ENCODE measurements at places on chromosomes 3 and 15.
A peak's percentile ranks its signal among the peaks of the same experiment; 100 is the strongest.

DNA sequence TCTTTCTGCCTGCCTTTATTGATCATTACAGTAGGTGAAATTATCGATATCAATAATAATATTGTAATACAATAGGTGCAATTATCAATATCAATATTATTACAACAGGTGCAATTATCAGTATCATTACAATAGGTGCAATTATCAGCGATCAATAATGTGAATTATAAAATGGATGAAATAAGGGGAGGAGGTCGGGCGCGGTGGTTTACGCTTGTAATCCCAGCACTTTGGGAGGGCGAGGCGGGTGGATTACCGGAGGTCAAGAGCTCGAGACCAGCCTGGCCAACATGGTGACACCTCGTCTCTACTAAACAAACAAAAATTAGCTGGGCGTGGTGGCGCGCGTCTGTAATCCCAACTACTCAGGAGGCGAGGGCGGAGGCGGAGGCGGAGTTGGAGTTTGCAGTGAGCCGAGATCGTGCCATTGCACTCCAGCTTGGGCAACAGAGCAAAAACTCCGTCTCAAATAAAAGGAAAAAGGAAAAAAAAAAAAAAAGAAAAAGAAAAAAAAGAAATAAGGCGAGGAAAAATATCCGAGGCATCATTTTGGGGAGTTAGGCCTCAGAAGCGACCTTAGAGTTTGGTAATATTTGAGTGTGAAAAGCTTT is 611 bp upstream of the BNIP2 start:
- peak; percentile 72 for DNase-seq

- no peak for DNase-seq
These were observed 4.5 kb downstream of the CFAP44 start for GRCh38 chr3:113436809-113437208.

- DNase-seq = no peak
These were observed 332.1 kb downstream of the NTRK3 start for GRCh38 chr15:87924433-87924832.

DNA sequence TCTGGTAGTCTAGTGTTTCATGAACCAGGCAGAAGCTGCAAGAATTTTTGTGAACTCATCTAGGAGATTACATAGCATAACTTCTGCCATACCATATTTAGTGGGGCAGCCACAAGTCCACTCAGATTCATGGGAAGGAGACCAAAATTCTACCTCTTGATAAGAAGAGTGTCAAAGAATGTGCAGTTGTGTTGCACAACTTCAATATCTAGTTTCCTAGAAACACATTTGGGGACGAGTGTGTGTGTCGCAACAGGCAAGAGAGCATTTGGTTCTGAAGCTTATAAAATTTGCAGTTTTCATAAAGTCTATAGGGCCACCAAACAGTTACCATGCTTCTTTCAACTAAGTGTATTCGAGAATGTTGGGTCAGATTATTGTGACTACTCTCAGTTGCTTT is 115.3 kb downstream of the KCNH8 start:
- DNase-seq = no peak

DNA sequence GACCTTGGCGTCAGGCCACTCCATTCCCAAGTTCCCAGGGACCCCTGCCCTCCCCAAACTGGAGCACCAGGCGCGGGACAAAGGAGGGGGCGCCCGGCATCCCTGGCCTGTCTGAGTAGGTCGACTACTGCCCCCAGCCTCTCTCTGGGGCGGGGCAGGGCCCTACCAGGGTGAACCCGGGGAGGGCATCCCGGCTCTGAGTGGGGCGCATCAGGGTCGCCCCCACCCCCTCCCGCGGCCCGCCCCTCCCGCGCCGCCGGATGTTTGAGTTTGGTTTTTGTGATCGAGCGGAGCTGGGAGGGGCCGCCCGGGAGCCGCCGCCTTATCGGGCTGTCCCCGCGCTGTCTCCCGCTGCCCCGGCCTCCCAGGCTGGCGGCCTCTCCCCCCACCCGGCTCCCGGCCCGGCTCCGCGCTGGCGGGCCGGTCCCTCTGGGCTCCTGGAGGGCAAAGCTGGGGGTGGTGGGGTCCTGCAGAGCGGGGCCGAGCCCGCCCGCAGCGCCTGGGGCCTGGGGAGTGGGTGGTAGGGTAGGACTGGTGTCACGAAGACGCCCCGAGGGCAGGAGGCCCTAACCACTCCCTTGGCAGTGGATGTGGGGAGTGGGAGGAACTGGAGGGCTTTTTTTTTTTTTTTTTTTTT is 47.2 kb upstream of the SMAD6 start:
- peak; percentile 71 for DNase-seq

DNA sequence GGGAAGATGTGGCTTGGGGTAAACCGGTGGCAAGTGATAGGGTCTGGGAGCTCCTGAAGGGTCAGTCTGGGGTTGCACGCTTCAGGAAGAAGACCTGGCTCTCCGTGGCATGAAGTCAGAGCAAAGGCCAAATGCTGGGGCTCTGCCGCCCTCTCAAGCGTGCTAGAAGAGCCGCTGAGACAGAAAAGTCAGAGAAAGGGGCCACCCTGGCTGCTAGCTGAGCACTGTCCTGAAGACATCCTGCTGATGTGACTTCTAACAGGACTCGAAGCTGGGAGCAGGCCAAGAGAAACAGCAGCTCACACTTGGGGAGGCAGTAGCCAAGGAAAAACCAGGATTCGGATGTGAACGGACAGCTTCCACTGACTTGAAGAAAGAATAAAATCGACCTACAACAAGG is 270.4 kb downstream of the OCA2 start:
- DNase-seq = no peak

DNA sequence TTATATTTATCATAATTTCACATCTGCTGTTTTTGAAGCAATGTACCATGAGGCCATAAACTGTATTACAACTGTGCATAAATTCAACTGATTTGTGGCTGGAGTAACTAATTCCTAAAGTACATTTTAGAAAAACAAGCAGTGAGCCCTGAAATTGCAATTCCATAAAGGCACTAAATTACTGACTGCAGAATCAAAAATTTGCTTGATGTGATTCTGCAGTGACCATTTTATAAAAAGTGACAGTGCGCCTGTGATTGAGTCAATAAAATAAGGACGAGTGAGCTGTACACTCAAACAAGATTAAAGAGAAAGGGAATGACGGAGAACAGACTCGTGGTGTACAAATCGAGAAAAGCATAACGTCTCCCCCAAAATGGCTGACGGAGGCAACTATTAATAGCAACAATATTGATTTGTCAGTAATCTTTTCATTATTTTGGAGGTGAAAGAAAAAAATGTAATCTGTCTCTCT is 121.4 kb upstream of the MEIS2 start:
- DNase-seq = no peak

DNA sequence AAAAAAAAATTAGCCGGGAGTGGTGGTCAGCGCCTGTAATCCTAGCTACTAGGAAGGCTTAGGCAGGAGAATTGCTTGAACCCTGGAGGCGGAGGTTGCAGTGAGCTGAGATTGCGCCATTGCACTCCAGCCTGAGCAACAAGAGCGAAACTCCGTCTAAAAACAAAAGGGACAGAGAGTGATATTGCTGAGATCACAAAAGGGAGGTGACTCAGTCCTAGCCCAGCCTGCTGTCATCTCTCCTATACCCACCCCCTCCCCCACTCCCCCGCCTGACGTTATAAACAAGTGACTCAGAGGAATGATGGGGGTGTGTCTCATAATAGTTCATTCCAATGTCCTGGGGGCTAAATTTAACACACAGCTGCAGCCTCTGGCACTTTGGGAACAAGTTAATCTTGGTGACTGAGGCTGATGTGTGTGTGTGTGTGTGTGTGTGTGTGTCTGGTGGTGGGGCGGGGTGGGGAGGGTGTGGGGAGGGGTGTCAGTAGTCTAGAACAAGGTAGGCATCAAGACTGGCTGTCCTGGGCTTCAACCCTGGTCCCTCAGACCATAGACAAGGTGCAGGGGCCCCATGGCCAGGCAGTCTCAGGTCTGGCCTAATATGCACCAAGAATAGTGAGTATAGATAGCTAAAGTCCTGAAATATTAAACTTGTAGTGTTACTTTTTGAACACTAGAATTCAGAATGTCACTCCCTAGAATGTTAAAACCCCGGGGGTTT is 1.3 kb upstream of the KLHL40 start:
- DNase-seq = peak; percentile 7

GRCh38 chr15:82045179-82045891 is 483 bp downstream of the MEX3B start:
- no peak for DNase-seq

- DNase-seq = no peak
These were observed 27.6 kb downstream of the VIPR1 start for GRCh38 chr3:42530073-42530472.

DNA sequence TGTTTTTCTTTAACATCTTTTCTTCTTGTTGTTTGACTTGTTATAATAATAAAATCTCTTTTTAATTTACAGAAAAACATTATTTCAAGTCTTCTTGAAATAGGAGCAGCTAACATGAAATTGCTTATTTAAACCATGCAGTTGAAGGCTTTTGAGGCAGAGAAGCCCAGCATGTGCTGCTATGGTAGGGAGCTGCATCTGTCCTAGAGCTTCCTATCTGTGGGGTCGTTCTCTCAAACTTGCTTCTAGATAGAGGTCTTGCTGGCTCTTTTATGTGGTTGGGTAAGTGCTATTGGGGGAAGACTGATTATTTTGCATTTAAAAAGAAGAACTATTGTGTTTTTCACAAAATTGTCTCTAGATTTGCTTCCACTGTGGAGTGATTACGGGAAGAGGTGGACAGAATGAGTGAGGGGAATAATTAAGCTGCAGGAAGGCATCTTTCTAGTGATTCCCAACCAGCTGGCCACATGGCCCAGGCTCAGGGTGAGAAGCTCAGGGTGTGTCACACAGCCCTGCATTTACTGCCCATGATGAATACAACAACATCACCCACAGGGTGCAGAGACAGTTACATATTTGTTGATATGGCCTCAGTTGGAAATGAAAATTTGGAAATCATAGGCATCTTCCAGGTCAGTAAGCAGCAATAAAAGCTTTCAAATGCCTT is 98.7 kb downstream of the CHST2 start:
- DNase-seq = no peak

GRCh38 chr15:65354835-65355172 is 23.0 kb downstream of the IGDCC3 start:
- no peak for DNase-seq

GRCh38 chr3:133865136-133865855 is 30.4 kb downstream of the RAB6B start:
- DNase-seq = no peak

DNA sequence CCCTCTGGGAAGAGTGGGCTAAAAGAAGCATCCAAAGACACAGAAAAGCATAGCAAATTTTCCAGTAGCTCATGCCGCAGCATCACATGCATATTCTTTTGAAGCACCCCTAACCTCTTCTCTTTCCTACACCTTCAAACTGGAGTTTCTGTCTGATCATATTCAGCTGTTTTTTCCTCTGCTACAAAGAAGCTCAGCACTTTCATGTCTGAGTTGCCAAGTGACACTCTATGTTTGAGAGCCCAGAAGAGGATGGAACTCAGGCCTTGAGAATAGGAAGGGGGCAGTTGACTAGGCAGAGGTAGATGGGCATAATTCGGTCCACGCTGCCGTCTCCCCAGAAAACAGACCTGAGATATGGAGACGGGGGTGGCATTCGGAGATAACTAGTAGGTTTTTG is 489.6 kb upstream of the NR2F2 start:
- DNase-seq = no peak

DNA sequence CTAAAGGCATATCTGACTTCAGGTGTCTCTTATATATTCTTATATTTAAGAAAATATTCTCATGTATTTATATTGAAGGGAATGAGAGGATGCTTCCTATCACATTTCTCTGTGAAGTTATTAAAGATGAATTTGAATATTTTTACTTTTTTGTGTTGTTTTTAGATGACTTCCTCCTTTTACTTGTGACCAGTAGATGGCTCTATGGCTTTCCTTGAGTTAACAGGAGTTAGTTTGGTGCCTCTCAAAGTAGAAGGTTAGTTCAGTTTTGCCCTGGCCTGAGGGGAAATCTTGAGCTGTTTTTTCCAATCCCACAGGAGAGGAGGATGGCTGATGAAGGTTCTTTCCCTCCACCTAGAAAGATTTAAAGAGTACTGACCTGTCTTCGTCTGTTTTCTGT is 80.7 kb downstream of the SQOR start:
- no peak for DNase-seq

DNA sequence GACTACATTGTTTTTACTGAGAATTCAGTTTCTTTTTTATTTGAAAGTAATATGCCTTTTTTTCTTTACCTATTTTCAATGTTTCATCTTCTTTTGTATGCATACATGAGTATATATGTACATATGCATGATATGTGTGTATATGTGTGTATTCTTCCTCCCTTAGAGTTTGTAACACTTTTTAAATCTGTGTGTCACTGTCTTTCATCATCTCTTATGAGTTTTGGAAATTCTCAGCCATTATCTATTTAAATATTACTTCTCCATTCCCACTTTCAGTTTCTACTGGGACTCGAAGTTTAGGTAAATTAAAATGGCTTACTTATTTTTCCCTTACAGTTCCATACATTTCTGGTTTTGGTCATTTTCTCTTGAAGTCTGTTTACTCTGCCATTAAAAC is 754.1 kb downstream of the GRM7 start:
- no peak for DNase-seq

DNA sequence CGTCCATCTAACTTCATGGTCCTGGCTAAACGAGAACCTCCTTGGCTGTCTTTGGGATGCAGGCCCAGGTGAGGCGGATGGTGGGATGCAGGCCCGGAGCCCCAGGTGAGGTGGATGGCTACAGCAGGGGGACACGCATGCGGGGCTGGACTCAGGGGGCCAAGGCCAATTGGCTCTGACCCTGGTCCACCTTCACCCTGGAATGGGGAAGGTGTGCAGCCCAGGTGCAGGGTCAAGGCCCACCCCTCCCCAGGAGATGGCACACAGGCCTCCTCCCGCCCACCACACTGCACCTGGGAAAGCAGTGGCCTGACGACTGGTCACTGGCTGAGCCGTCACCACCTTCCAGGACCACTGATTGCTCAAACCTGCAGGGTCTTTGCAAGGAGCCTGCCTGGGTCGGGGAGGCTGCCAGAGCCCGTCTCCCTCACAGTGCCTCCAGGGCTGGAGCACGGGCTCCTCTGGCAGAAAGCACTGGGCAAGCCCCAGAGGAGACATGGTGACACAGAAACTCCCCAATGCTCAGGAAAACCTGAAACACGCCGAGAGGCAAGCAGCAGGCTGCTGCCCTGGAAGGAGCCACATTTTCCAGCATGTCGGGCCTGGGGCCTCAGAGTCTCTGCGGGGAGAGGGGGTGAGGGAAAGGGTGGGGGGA is 159.6 kb downstream of the LRRK1 start:
- DNase-seq = no peak

DNA sequence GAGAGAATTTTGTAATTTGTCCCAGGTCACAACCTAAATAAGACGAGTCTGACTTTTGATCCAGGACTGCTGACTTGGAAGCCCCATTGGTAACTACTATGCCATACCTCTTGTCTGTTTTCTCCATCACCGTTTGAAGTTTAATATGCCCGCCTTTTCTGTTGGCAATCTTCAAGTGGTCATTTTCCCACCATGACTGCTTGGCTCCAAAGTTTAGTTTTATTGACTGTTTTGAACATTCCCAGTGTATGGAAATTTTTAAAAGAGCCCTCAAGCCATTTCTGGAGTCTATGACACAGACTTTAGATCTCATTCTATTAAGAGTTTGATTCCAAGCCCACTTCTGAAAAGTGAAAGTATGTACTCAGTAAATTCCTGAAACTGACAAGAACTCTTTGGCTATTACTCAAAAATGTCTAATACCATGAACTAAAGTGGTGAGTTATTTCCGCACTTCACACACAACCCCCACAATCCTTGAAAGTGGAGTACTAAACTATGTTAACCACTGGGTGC is 136.7 kb upstream of the ADAMTS9 start:
- no peak for DNase-seq

All from activated naive CD8-positive, alpha-beta T cell treated with anti-CD3 and anti-CD28 coated beads, Interleukin-2, amount 10 ng/mL, durations not matched to agents 7 days and 5 days (primary cell).